ENCODE measurements at places on chromosomes 16 and 17.

- DNase-seq, result no peak
Observed at GRCh38 chr17:76137001-76137350, 4.1 kb downstream of the FOXJ1 start.

GRCh38 chr16:25914357-25914962 lies 222.7 kb downstream of the HS3ST4 start:
- DNase-seq, result no peak

- no peak for DNase-seq
Observed at GRCh38 chr17:56982312-56982711, 4.4 kb downstream of the SCPEP1 start.

GRCh38 chr17:12637015-12637414 lies 28.7 kb upstream of the MYOCD start:
- DNase-seq, result peak; percentile 83

DNA sequence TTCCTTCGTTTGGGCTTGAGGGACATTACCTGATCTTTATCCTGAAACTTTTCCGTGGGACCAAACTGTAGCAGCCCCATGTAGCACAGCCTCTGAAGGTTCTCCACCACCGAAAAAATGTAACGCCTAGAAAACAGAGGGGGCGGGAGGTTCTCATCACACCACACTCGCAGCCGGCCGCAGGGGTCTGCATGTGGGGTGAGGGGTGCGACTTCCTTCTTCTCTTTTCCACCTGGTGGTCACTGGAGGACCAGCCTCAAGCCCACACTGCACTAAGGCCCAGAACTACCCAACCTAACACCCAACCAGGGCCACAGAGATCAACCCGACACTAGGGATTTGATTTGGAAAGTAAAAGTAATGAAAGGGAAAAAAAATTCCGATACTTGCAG lies 57.1 kb downstream of the GTF3C1 start:
- DNase-seq, result no peak

GRCh38 chr16:58039829-58040495 lies 14.4 kb downstream of the MMP15 start:
- no peak for DNase-seq

DNA sequence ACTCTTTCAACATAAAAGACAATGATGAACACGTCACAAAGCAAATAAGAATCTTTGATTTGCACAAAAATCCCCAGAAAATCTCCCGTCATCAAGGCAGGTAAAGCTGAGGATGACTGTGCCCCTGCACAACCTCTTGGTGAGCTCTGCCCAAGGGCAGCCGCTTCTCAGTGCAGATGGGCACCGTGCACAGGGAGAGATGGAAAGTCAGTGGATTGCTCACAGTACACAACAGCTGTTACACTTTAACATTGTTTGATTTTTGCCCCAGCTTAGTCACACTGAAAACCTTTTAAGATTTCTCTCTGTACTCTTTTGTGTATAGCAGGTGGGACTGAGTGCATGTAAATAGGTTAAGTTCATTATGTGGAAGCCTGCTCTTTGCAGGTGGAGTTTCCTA lies 104.2 kb downstream of the CDK5R1 start:
- no peak for DNase-seq

DNA sequence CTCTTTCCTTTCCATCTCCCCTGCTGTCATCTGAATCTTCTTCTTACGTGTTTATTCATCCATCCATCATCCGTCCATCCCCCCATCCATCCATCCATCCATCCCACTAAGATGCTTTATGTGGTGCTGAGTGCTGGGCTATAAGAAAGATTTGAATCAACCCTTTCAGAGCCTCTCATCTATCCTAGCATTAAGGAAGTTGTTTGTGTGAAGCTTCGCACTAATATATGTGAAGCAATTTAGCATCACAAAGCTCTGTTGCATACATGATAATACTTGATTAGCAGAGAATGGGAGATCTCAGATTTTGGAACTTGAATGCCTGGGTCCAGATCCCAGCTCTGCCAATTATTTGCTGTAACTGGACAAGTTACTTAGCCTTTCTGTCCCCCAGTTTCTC lies 255.7 kb downstream of the SHISA9 start:
- no peak for DNase-seq

GRCh38 chr17:43766413-43767052 lies 7.9 kb upstream of the SOST start:
- DNase-seq, result no peak

DNA sequence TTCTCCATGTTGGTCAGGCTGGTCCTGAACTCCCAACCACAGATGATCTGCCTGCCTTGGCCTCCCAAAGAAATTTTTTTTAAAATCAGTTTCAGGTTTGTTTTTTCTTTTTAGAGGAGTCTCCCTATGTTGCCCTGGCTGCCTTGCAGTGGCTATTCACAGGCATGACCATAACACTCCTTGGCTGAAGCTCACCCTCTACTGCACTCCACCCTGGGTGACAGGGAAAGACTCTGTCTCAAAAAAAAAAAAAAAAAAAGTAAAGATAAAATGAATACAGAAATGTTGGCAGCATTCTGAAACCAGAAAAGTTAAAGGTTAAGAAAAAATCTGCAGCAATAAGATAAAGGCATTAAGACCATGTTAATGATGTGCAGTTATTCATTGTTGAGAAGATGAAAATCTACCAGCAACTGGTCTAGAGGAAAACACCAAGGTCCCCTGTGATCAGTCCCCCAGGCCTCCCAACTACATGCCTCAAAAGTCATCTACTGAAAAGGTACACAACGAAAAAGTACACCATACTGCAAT lies 15.1 kb downstream of the YWHAE start:
- no peak for DNase-seq

GRCh38 chr16:19147627-19148026 lies 20.4 kb upstream of the SYT17 start:
- no peak for DNase-seq

GRCh38 chr16:50114357-50115129 lies 38.6 kb upstream of the TENT4B start:
- no peak for DNase-seq

DNA sequence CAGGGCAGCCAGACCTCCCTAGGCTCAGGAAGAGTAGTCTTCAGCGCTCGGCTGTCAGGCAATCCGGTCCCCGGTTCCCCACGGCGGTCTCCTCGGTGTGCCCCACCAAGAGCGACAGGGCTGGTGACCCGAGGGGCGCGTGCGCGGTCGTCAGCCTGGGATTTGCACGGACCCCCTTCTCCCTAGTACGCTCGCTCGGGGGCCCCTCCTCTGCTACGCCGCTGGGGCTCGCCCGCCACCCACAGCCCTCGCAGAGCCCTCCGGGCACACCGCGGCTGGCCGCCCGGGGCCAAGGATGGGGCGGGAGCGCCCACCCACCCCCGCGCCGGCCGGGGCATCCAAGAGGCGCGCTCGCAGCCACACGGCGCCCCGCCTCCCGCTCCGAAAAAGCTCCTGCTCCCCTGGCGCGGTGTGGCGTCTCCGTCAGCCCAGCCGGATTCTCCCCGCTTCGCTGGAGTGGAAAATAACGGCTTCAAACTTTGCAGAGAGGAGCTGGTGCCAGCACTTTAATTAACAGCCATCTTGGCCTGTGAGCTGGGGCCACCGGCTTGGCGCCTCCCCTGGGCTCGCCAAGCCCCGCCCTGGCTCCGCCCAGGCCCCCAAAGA lies 2.1 kb upstream of the C1QL1 start:
- DNase-seq, result no peak

DNA sequence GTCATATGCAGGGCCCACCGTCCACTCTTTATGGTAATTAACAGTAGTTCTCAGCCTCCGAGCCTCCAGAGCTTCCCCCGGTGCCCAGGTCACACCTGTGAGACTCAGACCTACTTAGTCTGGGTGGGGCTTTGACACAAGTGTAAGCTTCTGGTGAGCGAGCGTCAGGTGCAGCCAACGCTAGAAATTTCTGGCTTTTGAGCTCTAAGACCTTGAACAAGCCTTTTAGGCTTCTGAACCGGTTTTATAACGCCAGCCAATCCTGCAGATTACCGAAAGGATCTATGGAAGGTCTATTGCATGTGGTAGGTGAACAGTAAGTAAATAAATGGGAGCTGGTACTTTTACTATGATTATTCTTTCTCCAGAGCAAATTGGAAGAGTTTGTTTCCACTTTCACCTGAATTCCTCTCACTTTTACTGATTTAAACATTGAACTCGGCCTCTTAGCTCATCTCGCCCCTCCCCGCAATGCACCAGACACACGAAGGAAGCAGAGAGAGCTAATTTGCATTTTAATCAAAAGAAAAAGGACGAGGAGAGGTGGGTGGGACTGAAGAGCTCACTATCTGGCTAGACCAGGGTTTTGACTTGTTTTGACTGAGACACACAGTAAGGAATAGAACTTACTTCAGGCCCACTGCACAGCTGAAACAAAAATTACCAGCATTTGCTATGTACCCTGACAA lies 47.1 kb downstream of the ABAT start:
- no peak for DNase-seq

DNA sequence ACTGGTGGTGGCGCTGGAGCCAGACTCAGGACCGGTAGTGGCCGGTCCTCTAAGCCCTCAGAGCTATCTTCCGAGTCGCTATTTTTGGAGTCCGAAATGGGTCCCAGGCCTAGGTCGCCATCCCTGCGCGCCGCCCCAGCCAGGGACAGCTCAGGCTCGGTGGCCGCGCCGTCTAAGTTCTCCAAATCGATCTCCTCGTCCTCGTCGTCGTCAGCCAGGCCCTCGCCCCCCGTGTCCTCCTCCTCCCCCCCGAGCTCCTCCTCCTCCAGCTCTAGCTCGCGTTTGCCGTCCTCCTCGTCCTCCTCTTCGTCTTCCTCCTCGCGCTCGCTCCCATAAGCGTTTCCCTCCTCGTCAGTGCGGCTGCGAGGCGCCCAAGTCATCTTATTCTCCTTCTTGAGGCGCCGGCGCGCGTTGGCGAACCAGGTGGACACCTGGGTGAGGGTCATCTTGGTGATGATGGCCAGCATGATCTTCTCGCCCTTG lies 1.6 kb downstream of the IRX3 start:
- no peak for DNase-seq
